ENCODE measurements at places on chromosomes 2 and 18.

DNA sequence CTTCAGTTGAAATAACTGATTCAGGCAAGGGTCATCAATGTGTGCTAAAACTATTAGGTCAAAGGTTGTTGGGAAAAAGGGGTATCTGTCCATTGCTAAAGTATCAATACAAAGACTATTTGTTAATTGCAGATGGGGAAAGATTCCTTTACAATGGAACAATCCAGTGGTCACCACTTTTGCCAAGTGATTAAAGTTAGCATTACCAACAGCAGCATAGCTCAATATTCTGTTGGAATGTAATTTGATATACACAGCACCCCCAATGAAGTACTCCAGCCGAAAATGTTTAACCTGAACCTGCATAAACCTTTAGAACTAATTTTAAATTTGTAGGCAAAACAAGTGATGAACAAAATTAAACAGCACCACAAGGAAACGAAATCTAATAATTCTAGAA is 191.0 kb downstream of the TCF4 start:
- no peak for DNase-seq

DNA sequence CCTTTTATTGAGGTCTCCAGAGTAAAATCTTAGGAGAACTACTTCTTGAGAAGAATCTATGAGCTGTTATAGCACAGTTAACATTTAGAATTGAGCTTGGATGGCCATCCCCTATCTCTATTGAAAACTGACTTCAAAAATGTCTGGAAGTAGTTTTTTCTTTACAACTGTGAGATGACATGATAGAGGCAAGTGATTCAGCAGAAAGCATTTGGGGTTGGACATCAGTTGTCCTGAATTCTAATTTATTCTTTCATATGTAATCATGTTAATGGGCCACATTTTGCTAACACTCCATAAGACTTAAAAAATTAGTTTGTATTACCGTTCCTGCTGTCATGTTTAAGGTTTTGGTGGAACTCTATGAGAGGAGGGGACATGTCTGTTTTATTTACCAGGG is 237.0 kb upstream of the SLC14A2 start:
- DNase-seq: no peak

DNA sequence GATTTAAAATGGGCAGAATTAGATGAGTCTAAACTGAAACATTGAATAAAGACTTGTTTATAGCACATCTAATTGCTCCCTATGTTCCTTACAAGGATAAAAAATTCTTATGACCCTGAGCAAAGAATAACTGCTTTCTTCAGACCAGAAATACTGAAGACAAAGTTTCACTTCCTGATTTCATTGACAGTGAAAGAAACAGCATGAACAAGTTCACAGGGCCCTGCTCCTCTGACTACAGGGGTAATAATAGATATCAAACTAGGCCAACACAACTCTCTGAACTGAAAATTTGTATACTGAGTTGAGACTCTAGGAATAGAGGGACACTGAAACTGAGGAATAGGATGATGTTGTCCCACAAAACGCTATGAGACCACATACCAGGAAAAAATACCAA is 1383.3 kb upstream of the CDH2 start:
- no peak for DNase-seq

- DNase-seq: no peak
These were observed 10.0 kb upstream of the FEZ2 start for GRCh38 chr2:36607947-36608346.

DNA sequence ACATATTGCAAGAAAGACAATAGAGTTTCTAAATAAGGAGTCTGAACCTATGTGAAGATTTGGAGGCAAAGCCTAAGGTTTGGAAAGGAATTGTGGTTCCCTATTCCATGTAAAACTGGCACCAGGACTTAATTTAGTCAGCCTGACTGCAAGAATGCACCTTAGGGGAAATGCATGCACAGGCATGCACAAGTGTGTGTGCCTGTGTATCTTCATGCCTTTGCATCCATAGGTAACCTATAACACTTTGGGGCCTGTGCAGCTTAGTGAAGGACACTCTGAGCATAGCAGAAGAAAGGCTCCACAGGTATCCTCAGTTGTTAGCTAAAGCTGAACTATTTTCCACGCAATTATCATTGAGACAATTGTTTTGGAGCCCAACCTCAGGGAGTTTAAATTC is 73.4 kb downstream of the RPRM start:
- no peak for DNase-seq

GRCh38 chr18:13982126-13982525 is 66.8 kb upstream of the MC2R start:
- DNase-seq: no peak

GRCh38 chr2:13676269-13676668 is 956.2 kb upstream of the LRATD1 start:
- no peak for DNase-seq

DNA sequence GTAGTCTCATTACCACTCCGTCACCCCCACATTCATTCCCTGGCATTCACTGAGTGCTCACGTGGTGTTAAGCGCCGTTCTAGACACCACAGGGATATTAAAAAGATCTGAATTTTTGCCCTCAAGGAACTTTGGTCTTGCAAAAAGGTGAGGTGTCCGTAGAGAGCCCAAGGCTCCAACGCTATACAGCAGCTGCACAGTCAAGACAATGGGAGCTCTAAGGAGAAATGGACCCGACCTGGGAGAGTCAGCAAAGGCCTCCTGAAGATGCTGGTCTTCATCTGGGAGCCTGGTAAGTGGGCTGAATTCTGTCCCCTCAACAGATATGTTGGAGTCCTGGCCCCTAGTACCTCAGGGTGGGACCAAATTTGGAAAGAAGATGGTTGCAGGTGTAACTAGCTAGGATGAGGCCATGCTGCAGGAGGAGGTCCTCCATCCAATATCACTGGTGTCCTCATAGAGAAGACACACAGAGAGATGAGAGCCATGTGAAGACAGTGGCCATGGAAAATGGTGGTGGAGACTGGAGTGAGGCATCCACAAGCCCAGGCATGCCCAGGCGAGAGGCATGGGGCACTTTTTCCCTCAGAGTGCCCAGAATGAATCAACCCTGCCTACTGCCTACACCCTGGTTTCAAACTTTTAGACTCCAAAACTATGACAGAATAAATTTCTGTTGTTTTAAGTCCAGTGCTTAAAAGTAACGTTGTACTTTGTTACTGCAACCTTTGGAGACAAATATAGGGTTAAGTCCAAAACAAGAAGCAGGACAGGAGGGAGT is 247.3 kb downstream of the TTC32 start:
- no peak for DNase-seq

GRCh38 chr2:101549371-101549770 is 74.5 kb upstream of the RFX8 start:
- DNase-seq: no peak

DNA sequence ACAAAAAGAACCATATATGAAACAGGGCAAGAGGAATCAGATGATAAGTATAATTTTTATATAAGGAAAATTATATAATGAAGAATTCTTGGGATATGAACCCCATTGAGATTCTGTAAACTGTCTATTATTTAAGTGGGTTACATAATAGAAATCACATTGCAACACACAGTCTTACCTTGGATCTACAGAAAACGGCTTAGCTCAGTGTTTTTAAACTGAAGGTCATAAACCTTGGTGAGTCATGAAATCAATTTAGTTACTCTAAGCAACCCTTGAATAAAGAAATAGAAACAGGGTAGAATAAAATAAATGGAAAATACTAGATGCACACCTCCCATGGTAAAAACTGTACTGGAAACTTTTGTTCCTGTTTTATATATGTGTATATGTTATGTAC is 50.7 kb downstream of the METTL8 start:
- DNase-seq: no peak

DNA sequence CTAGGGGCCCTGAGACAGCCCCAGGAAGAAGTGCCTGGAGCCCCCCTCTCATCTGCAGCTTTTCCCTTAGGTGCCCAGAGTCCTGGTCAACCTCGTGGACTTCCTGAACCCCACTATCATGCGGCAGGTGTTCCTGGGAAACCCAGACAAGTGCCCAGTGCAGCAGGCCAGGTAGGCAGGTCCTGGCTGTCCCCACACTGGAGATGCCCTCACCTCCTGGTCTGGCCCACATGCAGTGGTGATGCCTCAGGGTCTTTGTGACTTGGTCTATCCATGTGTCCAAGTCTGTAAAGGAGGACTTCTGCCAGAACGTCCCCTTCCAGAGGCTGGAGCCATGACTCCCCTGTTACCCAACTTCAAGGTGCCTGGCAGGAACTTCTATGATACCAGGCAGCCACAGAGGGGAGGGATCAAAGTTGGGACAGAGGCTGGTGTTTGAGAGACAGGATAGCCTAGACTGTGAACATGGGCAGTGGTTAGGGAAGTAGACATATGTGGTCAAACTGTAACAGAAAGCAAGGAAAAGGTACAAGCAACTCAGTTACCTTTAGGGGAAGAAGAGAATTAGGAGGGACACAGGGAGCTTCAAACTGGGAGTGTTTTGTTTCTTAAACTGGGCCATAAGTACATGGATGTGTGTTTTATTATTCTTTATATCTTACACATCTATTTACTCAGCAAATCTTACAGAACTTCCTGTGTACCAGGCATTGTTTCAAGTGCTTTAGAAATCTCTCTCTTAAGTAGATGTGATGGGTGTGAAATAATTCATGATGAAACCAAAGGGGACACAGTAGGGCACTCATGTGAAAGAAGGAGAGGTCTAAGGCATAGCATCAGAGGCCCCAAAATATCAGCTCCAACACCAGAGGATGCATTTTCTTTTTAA is 107.1 kb downstream of the PLB1 start:
- no peak for DNase-seq

DNA sequence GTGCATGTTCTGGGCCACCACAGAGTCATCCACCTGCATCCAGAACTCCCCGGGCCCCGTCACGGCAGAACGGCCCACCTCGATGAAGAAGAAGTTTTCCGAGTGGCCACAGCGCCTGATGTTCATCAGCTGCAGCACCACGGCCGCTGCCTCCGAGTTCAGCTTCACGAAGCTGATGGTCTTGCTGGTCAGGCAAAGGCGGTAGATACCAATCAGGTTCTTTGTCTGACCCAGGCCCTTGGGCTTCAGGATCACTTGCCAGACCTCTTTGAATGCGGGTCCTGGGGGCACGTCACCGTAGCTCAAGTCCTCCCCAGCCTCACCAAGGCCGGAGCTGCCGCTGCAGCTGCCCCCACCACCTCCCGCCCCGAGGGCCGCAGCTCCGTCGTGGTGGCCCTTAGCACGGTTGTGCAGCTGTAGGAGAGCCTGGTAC is 1.6 kb downstream of the IRS1 start:
- no peak for DNase-seq

DNA sequence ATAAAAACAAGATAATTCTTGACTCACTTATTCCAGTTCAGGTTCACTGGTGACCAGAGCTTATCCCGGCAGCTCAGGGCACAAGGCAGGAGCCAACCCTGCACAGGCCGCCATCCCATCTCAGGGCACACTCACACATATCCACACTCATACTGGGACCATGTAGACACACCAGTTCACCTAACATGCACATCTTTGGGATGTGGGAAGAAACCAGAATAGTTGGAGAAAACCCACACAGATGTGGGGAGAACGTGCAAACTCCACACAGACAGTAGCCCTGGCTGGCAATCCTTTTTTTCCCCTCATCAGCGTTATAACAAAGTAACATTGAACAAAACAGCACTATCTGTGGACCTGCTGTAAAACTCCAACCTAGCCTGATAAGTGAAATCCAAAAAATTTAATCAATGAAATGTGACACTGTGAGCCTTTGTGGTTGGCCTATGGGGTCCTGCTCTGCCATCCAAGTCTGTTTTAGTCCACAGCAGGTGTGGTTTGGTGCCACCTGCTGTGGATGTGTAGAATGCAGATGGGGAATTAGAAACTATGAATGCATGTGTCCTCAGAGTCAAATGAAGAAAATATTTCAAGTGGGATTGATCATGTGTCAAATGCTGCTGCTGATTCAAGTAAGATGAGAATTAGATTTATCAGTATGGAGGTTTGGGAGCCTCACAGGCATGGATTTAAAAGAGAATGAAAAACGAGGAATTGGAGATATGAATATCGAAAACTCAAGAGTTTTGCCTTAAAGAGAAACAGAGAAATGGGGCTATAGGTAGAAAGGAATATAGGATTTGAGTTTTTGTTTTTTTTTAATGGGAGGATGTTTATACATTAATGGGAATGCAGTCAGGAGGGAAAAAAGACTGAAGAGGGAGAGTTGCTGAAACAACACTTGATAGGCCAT is 47.0 kb downstream of the UGP2 start:
- DNase-seq: no peak

DNA sequence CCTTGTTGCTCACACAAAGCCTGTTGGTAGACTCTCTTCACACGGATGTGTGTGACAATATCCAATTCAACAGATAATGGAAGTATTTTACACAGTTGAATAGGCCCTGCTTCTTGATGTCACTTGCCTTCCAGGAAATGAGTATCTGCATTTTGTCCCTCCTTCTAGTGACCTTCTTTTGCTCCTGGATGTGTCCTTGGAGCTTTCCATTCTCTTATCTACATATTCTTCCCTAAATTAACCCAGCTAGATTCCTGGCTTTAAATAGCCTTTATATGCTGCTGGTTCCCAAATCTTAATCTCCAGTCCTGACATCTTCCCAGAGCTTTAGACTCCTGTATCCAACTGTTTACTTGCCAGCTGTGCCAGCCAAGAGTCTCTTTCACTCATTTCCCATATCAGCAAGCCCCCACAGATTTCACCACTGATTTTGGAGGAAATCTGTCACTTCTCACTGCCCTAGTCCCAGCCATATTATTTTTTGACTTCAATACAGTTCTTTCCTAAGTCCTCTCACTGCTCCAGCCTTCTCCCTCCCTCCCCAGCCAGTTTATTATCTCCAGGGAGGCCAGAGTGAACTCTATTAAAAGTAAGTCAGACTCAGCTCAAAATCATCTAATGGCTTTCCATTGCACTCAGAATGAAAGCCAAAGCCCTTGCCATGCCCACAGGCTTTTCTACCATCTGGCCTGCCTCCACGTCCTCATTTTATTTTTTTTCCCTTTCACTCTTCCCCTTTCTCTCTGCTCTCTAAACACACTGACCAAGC is 170.0 kb downstream of the PDE11A start:
- no peak for DNase-seq

DNA sequence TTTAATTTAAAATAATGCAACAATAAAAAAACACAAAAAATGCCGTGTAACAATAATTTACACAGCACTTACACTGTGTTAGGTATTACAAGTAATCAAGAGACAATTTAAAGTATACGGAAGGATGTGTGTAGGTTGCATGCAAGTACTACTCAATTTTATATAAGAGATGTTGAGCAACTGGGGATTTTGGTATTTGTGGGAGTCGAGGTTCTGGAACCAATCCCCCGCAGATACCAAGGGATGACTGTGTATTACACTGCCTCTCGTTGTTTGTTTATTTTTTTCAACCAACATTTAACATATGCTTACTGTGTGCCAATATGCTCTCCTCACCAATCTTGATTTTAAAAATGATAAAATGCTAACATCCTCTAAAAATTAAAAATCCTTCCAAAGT is 24.8 kb downstream of the MAP3K2 start:
- DNase-seq: no peak

GRCh38 chr18:22314001-22314400 is 103.7 kb downstream of the CTAGE1 start:
- DNase-seq: no peak

DNA sequence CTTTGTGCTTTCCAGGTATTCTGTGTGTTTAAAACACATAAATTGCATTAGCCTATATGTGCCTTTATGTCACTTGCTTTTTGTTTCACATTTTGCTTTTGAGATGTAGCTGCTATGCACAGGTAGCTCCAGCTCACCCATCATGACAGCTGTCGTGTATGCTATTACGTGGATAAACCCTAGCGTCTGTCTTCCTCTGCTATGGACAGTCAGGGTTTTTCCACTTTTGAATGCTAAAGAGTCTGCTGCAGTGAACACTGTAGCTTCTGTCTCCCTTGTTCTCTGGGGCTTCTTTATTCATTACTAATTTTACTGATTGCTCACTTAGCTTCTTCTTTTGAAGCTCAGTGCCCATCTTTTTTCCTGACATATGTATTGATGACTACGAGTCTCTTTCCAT is 24.7 kb upstream of the MBP start:
- DNase-seq: no peak
